ENCODE measurements at places on chromosomes 3 and 15.

- DNase-seq: no peak
Measured at GRCh38 chr3:28745916-28746617, 397.4 kb upstream of the AZI2 start.

DNA sequence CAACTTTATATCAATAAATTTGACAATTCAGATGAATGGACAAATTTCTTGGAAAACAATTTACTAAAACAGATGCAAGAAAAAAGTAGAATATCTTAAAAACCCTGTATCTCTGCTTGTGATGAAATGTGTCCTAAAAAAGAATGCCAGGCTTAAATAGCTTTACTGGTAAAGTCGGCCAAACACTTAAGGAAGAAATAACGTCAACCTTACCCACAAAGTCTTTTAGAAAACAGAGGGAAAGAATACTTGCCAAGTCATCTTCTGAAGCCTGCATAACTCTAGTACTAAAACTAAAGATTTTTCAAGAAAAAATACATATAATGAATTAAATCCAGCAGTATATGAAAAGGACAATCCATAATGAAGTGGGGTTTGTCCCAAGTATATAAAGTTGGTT lies 111.1 kb downstream of the RASA2 start:
- no peak for DNase-seq

- DNase-seq: no peak
Measured at GRCh38 chr3:9384141-9384828, 13.1 kb upstream of the SETD5 start.

DNA sequence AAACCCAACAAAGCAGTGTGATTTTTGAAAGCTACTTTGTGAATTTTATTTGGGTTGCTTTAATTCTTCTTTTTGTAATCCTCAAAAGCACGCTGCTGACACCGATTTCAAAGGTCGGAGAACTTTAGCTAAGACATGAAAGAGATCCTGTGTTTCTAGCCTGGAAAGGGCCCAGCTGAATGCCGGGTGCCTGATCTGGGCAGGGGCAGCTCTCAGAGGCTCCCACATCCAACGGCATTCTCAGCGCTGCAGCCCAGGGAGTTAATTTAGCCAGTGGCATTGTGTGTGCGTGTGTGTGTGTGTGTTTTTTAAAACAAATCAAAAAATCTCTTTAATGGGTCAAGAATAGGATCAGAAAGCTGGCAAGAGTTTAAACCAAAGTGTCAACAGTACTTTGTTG lies 6.6 kb downstream of the RBP1 start:
- DNase-seq: no peak

GRCh38 chr15:77599899-77600298 lies 32.8 kb downstream of the LINGO1 start:
- DNase-seq: no peak

DNA sequence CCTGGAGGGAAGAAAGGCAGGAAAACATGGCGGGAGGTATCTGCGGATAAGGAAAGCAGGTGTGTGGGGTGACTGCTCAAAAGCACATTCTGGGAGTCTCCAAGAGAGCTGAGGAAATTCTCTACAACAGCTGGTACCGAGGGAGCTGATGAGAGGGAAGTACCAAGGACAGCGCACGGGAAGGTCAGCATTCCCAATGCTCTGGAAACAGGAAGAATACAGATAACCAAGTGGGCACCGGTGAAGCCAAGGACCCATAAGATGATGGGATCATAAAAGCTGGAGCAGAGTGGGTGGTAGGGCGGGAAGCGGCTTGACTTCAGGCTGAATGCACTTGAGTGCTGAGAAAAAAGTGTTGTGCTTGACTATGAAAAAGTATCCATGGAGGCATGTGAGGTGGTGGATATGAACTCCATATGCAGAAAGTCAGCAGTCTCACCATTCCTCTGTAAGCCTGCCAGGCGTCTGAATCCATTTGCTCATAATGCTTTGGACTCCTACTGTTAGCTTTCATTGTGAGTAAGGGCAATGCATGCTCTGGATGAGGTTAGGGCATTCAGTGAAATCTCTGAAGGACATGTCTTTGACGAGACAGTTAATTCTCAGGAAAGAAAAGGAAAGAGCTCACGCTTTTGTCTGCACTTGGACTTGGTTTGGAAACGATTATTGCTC lies 215.5 kb downstream of the NR1D2 start:
- DNase-seq: no peak

DNA sequence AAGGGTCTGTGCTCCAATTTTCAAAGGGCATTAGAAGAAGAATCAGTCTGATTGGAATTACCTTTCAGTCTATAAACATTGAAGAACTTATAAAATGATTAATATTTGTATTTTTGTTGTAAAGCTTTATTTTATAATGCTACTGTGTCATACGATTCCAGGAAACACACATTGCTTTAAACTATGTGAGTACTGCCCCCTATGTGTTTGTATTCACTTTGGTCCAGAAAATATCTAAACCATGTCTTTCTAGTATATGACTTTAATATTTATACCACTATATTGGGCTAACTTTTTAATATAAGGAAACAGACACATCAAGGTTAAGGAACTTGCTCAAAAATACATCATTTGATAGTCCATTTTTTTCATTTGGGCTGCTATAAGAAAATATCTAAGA lies 3.2 kb upstream of the RIOX2 start:
- no peak for DNase-seq

- no peak for DNase-seq
Measured at GRCh38 chr3:53120336-53120735, 9.9 kb downstream of the RFT1 start.

DNA sequence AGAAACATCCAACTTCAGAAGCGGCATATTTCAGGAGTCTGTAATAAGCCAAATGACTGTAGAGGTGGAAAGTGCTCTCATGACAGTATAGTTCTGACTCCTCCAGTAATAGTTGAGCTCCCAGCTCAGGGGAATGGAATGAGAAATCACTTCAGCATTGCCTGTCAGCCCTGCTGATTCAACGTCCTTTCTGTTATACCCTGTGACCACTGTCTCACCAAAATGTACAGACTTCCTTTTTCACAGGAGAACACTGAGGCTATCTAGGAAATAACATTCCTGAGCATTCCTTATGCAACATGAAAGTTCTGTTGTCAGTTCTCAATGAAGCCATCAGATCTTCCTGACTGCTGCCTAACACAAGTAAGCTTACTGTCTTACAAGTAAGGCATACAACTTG lies 284.5 kb upstream of the MME start:
- no peak for DNase-seq

DNA sequence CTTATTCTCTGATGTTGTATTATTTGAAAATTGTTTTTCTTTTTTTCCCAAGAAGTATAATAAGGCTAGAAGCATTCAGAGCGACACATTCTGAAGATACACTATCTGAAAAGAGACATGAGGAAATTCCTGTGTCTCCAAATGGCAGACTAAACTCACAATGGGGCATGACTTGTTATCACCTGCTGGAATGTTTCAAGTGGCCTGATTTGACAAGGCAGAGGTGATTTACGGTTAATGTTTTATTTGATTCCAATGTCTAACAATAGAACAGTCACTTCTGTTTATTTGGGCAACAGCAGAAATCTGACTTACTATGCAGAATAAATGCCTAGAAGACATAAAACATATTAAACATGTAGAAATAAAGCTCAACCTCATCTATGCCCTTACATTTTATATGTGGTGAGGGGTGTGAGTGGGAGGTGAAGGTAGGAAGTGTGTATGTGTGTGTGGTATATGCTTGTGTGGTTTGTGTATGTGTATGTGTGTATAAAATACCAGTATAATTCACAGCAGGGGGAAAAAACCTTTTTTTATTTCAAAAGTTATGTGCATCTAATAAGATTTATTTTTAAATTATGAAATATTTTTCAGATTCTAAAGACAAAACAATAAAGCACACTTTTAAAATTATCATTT lies 1051.7 kb downstream of the ROBO2 start:
- DNase-seq: no peak

- DNase-seq: no peak
Measured at GRCh38 chr3:4756855-4757574, 222.2 kb upstream of the BHLHE40 start.

- DNase-seq: no peak
Measured at GRCh38 chr15:74432271-74432967, 1.3 kb downstream of the SEMA7A start.

DNA sequence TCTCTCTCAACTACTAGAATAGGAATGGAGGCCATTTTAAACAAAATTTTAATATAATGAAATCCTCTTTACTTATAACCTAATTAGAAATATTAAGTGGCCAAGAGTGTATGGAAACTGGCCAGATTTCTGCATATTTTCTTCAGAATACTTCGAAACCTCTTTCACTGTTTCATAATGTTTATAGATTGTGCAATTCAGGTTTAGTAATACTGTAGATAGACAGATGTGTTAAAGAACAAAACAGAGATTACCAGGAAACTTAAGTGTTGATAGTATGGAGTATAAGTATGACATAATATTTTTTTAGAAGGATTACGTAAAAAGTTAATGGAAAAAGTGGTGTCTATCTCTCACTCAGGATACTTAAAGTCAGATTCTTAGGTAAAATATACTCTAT lies 4.7 kb downstream of the ABHD5 start:
- no peak for DNase-seq

GRCh38 chr3:9059489-9060400 lies 96.5 kb upstream of the RAD18 start:
- DNase-seq: no peak

GRCh38 chr3:38011111-38011510 lies 18.3 kb downstream of the PLCD1 start:
- DNase-seq: no peak

GRCh38 chr3:66256806-66257205 lies 36.0 kb downstream of the SLC25A26 start:
- no peak for DNase-seq

DNA sequence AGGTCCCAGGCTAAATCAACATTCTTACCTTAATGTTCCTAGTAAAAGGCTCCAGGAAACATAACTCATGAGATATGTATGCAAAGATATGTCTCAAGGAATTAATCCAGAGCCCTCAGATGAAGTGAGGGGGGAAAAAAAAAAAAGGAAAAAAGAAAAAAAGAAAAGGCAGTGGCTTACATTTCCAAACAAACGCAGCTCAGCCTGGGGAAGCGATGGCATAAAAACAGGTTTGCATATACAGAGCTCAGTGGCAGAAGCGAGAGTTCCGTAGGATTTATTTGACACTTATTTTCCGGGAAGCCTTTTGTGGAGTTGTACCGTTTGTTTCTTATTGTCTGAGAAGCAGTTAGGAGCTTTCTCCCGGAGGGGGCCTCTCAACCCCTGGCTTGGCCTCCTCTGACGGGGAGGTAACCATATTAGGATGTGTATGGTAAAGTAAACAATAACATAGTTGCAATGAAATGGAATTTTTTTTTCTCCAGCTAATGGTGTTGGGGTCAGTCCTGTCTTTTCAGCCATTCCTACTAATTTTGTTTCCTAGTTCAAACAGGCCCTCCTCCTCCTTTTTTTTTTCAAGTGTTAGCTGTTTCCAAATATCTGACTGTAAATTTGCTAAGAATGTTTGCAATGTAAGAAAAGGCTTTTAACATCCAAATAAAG lies 338.6 kb downstream of the FOXP1 start:
- no peak for DNase-seq

DNA sequence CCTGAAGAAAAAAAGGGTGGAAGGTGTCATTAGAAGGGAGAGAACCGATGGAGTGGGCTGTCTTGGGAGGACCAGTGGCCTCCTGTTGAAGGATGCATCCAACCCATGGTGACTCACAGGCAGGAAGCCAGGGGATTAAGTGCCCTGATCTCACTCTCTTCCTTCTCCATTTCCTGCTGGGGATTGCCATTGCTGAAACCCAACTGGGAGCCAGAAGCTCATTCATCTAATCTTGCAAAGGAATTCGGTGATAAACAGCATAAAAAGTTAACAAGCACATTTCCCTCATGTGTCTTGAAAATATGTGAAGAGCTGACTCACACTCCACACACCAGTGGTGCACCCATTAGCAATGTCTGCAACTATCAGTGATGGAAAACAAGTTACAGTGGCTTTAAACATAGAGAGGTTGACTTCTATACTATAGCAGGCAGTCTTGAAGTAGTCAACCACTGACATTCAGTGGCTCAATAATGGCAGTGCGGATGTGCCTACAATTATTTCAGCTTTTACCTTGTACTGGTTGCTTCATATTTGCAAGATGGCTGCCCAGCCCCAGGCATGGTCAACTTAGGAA lies 12.8 kb upstream of the CSRNP1 start:
- DNase-seq: no peak

DNA sequence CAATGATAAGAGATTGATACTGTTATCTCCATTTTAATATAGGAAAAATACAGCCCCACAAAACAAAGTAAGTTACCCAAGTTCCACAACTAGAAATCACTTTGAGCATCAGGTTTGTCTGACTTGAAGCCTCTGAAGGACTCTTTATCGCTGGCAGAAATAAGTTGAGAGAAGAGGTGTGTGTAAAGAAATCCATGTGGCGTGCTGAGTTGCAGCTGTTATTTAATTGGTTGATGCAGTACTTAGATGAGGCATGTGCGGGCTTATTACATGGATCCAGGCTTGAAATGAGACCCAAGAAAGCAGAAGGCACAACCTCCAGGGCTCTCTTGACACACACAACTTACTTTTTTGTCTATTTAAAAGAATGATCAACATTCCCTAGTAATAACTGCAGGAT lies 221.3 kb downstream of the PDZRN3 start:
- DNase-seq: no peak

GRCh38 chr3:172283841-172284357 lies 164.4 kb downstream of the GHSR start:
- DNase-seq: no peak

GRCh38 chr3:45499529-45499928 lies 95.0 kb upstream of the LIMD1 start:
- no peak for DNase-seq

GRCh38 chr3:25723802-25724201 lies 59.1 kb upstream of the TOP2B start:
- no peak for DNase-seq

DNA sequence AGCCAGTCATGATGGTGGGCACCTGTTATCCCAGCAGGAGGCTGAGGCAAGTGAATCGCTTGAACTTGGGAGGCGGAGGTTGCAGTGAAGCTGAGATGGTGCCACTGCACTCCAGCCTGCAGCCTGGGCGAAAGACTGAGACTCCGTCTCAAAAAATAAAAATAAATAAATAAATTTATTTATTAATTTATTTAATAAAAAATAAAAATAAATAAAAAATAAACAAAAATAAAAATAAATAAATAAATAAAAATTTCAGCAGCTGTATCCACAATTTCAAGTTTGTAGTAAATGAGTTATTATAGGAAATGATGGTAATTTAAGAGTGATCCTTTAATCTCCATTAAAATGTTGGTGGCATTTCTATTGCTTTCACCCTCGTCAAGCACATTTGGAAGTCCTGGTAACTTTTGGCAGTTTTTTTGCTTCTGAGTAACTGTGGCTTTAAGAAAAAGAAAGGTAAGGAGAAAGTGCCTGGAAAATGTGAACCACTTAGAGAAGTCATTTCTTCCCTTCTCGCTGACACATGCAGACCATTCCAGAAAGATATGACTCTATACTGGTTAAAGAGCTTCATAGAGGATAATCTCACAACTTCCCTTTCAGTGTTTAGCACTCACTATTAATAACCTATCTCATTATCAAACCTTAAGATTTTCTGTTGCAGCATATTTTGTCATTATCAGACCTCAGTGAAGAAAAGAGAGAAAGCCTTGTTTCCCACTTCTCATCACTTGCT lies 296.6 kb downstream of the TIGIT start:
- no peak for DNase-seq
